ENCODE measurements at places on chromosomes 16 and 17.

- DNase-seq, result no peak
These were observed 138.0 kb downstream of the ANKFN1 start for GRCh38 chr17:56291226-56291805.

DNA sequence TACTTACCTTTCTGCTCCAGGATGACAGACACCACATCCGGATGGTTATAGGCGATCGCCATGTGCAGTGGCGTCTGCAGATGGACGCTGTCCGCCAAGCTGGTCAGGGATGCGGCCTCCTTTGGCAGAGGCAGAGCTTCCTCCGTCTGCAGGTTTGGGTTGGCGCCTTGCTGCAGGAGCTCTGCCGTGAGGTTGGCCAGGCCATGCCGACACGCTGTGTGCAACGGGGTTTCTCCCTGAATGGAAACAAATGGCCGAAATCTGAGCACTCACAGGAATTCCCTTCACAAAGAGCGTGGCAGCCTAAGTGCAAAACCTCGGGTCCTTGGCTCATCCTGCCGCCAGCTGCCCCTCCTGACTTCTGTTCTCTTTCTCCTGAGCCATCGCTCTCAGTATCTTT is 41.8 kb downstream of the CYB5D2 start:
- DNase-seq, result no peak

DNA sequence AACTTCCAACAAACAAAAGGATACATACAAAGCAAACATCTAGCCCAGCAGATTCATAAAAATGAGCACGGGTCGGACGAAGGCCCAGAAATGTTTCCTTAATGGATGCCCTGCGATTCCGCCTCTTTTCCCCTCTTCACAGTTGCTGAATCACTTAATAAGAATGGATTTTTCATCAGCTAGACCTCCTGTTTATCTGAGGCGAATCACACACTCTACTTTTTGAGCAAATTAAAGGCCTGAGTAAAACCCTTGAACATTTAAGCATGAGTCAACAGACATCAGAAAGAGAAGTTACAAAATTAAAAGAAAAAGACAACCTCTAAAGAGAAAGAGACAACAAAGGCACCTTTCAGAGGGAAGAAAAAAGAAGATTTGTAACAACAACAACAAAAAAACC is 44.7 kb downstream of the HS3ST3A1 start:
- DNase-seq, result no peak

GRCh38 chr17:42841975-42842685 is 2.2 kb upstream of the AOC2 start:
- no peak for DNase-seq

DNA sequence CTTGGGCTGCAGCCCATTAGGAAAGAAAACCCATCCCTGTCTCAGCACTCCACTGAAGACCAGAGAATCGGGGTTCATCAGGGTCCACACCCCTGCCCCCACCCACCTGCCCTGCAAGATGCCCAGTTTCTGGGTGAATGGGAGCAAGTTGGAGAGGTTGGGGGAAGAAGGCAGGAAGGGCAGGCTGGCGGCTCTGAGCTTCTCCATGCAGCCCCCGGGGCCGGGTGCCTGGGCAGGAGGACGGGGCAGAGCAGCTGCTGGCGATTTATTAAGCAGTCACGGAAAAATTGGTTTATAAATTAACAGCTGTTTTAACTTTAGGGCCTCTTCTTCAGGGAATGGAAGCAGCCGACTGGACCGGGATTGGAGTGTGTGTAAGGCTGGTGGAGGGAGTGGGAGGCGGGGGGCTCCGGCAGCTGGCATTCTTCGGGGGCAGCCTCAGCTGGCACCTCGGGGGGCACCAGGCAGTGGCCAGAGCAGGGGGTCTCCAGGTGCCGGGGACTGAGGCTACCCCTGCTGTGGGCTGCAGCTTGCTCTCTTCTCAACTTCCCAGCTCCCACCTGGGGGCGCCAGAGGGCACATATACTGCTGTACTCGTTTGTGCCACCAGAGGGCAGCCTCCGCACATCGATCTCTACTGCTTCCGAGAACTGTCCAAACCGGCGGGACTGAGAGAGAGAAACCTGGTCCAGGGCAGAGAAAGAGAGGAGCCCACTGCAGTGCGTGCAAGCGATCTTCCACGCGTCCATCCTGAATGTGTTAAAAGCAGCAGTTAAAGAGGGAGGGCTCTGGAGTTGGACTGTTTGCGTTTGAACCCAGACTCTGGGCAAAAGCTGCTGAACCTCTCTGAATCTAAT is 5.0 kb upstream of the PPP1R1B start:
- DNase-seq, result peak; percentile 77

GRCh38 chr17:32010114-32010513 is 2.9 kb downstream of the LRRC37B start:
- DNase-seq, result no peak

DNA sequence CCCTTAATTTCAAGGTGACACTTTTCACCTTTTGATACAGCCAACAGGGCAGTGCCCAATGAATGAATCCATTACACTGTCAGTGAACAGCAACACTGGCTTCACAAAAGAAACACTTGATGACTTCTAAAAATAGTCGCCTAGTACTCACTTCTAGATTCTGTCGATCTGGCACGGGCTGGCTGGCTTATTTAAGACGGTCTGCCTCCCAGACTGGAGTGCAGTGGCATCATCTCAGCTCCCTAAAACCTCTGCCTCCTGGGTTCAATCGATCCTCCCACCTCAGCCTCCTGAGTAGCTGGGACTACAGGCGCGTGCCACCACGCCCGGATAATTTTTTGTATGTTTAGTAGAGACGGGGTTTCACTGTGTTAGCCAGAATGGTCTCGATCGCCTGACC is 1.9 kb downstream of the NDUFAB1 start:
- DNase-seq, result no peak

DNA sequence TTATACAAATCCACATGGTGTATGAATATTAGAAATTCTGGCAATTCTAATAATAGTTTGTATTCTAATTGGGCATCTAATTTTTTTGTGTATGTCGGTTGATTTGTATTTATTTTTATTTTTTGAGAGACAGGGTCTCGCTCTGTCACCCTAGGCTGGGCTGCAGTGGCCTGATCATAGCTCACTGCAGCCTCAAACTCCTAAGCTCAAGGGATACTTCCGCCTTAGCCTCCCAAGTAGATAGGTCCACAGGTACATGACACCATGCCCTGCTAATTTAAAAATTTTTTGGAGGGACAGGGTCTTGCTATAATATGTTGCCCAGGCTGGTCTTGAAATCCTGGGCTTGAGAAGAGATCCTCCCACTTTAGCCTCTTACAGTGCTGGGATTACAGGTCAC is 104.6 kb downstream of the TRIM37 start:
- DNase-seq, result no peak

Data from NCI-H1092 (cell line).